ENCODE measurements at places on chromosomes 7 and 10.

GRCh38 chr10:86372784-86373239 is 6.2 kb upstream of the GRID1 start:
- DNase-seq = no peak

DNA sequence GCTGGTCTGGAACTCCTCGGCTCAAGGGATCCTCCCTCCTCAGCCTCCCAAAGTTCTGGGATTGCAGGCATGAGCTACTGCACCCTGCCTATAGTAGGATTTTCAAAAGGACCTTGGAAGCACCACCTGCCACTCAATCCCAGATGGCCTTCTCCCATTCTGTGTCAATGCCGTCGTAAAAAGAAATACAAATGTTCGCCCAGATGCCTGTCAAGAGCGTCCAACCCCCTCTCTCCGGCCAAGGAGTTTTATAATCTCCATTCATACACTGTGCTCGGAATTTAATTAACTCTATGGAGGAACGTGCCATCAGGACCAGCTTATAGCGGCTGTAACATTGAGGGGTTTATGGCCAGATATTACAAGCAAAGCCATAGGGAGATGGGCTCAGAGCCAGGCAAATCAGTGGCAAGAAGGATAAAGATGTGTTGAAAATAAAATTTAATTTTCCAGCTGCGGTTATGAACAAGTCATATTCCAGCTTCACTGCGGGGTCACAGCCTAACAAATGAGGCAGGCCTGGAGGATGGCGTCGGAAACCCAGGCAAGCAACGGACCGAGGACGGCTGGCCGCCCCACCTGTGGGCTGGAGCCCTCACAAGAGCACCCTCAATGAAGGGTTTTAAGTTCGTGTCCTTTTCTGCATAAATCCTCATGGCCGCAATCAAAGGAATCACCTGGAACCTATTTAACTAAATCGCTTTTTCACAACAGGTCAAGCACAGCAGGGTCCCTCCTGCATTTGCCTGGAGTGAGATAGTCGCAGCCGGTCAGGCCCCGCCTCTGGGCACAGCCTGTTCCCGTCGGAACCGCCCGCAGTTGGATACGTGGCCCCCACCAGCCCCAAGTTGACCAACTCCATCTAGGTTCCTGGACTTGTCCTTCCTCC is 374.5 kb upstream of the FOXK1 start:
- no peak for DNase-seq

GRCh38 chr7:55438085-55438756 is 73.1 kb downstream of the LANCL2 start:
- no peak for DNase-seq

DNA sequence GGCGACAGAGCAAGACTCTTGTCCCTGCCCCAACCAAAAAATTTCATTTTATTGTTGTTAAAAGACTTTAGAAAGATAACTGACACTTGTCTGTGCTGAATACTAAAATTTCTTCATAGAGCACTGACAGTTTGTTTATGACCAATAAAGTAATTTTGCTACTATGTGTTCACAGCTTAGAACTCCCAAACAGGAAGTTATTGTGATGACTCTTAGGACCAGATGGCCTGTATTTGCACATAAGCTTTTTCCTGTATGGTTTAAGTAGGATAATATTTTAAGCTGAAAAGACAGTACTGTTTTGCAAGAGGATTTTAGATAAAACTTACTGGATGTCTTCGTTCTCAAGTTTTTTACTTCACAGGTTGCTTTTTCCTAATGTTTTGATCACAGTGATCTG is 80.7 kb downstream of the MMRN2 start:
- DNase-seq = no peak

DNA sequence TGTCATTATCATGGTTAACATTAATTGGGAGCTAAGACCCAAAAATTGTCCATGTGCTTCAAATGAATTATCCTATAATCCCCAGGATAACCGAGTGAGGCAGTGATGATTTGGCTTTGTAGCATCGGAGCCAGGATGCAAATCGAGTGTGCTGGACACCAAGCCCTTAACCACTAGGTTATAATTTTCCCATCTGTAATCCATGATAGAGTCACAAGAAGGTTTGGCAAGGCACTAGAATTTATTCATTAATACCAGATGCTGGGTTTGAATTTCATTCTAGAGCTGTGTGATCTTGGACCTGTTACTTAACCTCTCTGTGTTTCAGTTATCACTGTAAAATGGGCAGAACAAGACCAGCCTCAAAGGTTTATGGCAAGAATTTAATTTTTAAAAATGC is 21.0 kb upstream of the ITGB1 start:
- DNase-seq = no peak

DNA sequence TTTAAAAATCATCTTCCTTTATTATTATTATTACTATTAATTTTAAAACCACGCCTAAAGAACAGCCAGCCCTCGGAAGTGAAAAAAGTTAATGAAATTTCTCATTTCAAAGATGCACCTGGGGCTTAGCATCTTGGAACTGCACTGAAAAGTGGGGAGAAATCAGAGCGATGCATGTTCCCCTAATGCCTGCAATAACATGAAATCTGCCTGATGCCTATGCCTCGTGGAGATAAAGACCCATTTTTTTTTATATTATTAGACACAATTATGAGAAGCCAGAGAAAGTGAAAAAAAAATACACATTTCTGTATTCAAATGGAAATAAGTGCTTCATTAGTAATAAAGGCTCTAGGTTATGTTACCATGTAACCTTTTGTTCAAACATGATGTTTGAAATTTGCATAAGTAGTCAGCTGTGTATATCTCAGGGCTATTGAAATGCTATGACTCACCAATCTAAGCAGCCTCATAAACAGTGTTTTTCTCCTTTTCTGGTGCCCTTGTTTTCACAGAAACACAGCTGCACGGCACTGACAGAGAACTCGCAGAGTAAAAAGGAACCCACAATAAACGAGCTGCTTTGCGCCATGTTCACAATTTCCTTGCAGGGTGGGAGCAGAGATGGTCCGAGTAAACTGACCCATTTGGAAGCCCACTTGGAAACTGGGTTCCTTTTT is 175.8 kb upstream of the PRKCQ start:
- DNase-seq = no peak

DNA sequence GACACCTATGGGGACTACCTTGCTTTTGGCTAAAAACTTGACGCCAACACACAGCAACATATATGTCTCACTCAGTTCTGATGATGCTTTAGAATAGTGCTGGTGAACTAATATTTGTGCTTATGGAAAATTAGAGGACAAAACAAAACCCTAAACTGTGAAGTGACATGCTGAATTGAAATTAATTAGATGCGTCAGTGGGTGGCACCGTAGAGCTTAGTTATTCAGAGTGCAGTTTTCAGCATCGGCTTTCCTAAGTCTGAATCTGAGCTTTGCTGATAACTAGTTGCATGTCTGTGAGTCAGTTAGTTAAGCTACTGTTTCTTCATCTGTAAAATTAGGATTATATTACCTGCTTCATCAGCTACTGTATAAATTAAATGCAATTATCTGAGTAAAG is 245.0 kb upstream of the SORCS1 start:
- DNase-seq = no peak

GRCh38 chr7:91880016-91880412 is 488 bp downstream of the MTERF1 start:
- no peak for DNase-seq

DNA sequence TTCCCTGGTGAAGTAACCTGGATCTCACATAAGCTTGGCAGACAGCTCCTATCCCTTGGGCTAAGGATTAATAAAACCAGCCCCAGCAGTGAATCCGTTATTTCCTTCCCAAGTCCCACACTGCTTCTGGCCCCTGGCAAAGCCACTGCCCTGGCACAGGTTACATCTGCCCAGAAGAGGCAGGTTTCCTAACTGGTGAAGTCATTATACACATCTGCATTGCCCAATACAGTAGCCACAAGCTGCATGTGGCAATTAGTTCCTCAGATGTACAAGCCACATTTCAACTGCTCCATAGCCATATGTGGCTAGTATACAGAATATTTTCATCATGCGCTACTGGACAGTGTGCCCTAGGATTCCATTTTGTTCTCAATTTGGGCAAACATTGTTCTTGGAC is 273.0 kb downstream of the GRM8 start:
- DNase-seq = no peak

- DNase-seq = no peak
Measured at GRCh38 chr10:122164815-122165483, 106.1 kb upstream of the BTBD16 start.

DNA sequence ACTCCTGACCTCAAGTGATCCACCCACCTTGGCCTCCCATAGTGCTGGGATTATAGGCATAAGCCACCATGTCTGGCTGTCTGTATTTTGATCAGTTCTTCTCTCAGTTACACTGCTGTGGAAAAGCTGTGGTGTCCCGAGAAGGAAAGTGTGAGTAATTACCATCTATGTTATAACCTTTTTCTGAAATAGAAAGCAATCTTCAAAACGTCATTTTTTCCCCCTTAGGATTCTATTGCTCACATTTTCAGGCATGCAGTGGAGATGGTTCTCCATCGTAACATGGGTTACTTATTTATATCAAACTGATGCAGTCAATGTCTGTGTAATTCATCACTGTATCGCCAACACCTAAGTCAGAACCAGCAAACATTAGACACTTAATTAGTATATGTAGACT is 103.5 kb upstream of the FAM3C start:
- no peak for DNase-seq

DNA sequence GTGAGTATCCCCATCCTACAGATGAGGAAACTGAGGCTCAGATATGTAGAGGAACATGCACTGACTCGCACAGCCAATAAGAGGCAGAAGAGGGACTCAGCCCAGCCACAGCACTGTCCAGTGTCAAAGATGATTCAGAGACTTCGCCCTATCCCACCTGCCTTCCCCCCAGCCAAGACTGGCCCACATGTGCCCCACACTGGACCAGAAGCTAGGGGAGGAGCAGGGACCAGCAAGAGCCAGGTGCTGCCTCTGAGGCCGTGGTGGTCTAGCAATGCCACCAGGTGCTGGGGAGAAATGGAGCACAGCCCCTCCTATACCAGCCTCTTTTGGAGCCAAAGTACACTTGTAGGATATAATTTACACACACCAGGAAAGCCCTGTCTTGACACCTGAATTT is 22.3 kb downstream of the GRID1 start:
- DNase-seq = no peak

GRCh38 chr10:35684586-35684985 is 42.5 kb upstream of the FZD8 start:
- DNase-seq = no peak

DNA sequence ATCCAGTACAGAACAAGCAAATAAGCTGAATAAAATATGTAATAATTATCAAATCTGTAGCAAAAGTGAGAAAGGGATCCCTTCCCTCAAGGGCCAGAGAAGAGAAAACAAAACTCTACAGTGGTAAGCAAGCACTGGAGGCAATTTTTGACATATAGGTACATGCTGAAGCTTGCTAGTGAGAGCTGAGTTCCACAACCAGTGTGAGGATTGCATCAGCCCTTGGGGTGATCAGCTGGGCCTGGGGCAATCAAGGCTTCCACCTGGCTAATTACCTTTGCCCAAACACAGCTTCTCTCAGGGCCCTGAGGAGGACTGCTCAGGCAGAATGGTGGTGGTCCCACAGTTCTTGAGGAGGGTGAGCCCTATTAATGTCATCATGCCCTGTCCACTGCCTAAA is 134.4 kb upstream of the DLX6 start:
- DNase-seq = no peak

- no peak for DNase-seq
Measured at GRCh38 chr7:47837826-47838225, 110.4 kb downstream of the PKD1L1 start.

DNA sequence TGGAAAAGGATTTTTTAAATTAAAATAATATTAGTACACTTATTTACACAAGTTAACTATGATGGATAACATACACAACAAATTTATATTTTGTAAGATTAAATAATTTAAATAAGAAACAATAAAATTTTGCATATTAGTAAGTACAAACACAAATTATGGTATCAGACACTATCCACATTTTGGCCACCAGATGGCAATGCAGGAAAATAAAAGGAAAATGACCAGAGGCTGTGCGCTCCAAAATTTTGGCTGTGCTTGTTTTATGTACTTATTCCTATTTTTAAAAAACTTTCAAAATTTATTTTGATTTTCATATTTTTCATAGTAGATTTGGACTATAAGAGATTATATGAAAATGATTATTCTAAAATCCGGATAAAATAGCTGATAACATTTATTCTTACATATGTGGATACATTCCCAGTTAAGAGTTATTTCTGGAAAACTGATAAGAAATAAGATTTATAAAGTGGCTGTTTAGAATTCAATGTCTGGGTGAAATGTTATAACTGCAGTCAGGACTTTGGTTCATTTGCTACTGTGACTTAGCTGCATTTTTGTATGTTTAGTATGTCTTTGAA is 274.7 kb upstream of the HGF start:
- DNase-seq = no peak

DNA sequence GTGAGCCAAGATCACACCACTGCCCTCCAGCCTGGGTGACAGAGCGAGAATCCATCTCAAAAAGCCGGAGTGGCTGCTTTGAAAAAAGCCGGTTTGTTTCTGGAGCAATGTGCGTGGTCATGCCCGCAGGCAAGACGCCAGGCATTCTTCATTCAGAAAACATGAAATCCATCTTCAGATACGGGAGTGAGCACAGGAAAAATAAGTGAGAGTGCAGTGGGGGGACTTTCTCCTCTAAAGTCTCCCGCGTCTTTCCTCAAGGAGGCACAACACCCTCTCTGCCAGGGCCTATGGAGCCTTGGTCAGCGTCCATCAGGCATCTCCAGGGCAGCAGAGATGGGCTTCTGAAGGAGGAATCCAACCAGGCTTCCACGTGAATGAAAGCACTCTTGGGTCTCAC is 62.3 kb upstream of the DGKI start:
- DNase-seq = no peak

DNA sequence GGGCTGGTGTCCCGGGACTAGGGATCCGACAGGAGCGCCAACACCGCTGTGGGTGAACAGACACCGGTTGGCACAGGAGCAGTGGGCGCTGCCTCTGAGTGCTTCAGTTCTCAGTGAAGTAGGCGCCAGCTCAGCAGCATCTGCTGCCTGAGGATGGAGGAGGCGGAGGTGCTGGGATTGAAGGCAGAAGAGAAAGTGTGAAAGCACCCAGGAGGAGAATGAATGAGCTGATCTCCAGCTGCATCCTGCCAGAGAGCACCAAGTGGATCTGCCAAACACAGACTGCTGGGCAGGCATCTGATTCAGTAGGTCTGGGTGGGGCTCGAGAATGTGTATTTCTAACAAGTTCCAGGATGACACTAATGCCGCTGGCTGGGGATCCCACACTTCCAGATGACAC is 74.5 kb downstream of the LANCL2 start:
- no peak for DNase-seq
